ENCODE measurements at places on chromosomes 1 and 21.

GRCh38 chr1:65924471-65924870 is 131.8 kb downstream of the PDE4B start:
- no peak for DNase-seq

DNA sequence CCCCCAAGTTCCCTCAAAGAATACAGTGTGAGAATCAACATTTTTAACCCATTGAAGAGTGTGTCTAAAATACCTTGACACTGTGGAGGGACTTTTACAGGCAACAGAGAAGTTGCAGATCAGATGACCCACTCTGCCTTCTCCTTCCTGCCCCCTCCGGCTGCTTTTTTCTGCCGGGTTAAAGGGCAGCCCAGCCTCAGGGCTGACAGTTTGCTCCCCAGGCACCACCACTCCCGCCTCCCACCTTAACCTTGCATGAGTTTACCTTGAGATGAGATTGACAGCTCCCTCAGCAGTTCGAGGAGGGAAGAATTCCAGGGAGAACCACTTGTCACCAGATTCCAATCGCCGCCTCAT is 3.2 kb downstream of the MTHFR start:
- no peak for DNase-seq

GRCh38 chr1:115114308-115114707 is 25.0 kb upstream of the TSPAN2 start:
- DNase-seq: peak; percentile 38

GRCh38 chr1:235806123-235806522 is 60.6 kb downstream of the LYST start:
- no peak for DNase-seq

- peak; percentile 36 for DNase-seq
These were observed 78.1 kb downstream of the DHRS3 start for GRCh38 chr1:12539705-12540579.

DNA sequence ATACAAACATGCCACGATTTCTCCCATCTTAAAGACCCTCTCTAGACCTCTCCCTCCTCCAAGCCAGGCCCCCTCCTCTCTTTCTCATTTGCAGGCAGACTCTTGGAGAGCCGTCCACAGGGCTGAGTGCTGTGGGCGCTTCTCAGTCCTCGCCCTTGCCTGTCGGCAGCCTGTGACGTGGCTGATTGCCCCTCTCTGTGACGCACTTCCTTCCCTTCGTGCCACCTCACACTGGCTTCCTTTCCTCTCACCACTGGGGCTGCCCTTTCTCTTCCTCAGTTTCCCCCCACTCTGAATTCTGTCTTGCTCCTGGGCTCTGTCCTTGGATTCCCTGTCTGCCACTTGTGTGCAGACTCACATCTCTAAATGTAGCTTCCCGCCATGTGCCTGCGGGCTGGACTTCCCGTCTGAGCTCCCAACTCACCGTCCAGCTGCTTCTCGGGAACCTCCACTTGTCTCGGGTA is 227.2 kb downstream of the CAMTA1 start:
- DNase-seq: no peak

DNA sequence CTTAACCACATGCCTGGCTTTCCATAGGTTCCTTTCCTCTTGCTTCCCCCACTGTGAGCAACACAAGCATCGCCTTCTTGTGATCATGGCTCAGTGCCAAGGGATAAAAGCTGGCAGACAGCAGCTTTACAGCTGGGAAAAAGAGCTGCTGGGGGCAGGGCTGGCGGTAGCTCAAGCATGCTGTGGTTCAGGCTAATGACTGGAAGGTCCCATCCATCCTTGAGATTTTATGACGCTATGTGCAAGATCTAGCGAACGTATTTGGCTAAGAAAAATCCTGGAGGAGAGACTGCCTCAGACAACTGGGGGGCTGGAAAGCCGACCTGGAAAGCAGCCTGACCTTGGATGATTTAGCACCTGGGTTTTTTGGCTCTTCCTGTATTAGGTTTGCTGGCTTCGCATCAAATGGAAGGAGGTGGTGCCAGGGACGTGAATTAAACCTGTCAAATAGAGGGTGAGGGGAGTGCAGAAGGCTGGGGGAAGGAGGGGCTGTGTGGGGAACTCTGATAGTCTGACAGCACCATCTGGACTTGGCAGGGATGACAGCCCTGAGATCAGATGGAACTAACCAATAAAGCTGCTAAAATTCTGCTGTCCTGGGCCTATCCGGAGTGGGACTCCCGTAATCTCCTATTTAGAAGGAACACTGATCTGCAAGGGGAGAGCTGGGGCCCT is 34.8 kb downstream of the ZMYND12 start:
- DNase-seq: peak; percentile 53

- peak; percentile 57 for DNase-seq
These were observed 52.2 kb downstream of the SMYD2 start for GRCh38 chr1:214332946-214333798.

Measured in pancreas (tissue), 10 donors.